ENCODE measurements at places on chromosomes 1 and 21.

- no peak for DNase-seq
Observed at GRCh38 chr1:37439349-37439995, 34.9 kb upstream of the ZC3H12A start.

- no peak for DNase-seq
Observed at GRCh38 chr1:96364576-96364975, 357.0 kb upstream of the PTBP2 start.

DNA sequence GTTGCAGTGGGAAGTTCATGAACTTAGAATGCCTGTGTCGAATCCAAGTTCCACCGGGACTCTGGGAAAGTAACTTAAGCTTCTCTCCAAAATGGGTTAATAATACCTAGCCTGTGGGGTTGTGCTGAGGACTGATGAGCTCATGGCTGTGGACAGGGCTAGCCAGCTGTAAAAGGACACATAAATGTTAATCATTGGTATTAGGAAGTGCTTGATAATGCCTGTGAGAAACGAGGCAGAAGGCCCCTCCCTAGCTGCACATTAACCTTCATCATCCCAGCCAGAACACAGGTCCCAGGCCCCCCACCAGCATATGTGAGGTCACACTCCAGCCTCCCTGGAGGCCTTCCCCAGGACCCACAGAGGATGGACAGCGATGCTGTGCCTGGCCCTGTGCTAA is 789 bp upstream of the GJB4 start:
- no peak for DNase-seq

DNA sequence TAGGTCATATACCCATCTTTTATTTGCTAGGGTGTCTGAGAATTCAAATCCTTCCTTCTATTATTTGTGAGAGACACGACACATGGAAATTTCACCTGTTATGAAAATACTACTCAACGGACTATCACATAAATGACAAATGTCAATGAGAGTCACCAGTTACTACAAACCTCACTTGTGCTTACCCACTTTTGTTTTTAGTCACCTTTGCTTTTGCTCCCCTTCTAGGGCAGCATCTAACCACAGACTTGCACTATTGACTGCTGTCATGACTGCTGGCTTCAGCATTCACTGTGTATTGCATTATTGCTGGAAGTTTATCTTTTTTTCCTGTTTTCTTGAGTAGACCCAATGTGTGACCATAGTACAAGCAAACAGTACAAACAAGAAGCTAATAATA is 1048.0 kb downstream of the PLA2G4A start:
- no peak for DNase-seq

DNA sequence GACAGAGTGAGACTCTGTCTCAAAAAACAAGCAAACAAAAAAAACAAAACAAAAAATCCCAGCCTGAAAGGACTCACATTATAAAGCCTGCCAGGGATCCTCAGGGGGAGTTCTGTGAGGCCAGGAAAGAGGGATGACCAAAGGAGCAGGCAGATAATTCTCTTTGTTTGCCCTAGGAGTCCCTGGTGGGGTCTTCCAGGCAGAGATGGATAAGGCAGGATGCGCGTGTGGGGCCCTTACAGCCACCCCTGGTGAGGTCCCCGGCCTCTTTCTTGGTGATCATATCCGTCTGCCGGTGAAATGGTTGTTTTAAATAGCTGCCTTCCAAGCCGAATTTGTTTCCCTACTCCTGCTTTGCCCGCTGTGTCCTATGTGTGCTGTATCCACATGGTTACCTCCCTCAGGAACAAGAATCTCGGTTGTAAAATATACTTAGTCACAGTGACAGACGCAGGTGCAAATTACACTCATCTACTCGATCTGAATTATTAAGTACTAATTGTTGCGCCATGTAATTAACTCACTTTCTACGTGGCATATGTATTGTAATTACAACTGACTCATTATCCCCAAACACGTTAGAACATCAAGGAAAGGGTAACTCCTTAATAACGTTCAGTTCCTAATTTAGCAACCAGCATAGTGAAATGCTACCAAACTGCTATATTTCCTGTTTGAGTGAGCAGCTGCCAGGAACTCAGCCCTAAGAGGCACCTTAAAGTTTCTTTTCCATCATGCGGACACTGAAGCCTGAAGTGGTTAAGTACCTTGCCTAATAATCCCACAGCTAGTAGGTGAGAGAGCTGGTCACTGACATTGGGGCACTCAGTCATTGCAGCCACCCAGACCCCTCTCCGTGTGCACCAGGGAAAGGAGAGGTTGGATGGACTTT is 106.4 kb downstream of the ZSCAN20 start:
- no peak for DNase-seq

DNA sequence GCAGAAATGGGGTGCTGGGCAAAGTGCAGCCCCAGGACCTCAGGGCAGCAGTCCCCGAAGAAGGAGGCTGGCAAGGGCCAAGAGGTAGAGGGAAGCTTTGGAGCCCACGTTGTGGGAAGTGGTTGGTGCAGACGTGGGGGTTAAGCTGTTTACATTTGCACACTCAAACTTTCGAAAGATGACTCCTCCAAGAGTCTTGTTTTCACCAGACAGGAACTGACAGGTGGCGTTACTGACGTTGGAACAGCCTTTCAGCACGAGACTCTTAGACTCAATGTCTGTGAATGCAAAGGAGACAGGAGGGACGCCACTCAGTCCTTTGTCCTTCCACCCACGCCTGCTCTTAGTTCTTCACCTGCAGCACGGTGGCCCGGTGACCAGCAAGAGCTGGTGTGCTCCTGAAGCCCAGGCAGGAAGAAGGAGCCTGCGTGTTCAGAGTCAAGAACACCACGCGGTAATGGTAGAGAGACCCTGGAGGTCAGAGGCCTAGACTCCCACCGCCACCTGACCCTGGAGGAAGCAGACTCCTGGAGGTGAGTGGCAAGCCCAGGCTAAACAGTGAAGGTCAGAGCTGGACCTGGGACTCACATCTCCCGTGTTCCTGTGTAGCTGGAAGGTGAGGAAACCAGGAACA is 15.9 kb downstream of the LYPD8 start:
- no peak for DNase-seq

DNA sequence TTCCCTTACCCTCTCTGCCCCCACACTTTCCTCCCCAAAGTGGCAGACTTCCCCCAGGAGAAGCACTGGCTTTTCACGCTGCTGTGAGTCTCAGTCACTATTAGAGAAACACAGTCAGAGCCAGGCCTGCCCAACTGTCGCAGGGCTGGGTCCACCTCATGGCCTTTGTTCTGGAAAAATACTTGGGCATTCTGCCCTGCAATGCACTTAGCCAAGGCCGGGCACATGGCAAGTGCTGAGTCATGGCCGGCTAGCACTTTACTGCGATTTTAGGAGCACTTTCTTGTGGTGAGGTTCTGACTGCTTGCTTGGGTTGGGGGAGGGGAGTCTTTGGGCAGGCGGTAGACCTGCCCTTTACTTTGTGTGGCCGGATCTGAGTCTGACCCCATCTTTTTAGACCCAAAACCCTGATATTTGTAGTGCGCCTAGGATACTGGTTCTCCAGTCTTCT is 7.7 kb downstream of the EPHX1 start:
- no peak for DNase-seq

- DNase-seq = no peak
Observed at GRCh38 chr1:212454741-212455140, 22.0 kb downstream of the NENF start.

GRCh38 chr1:12327566-12327965 is 97.7 kb downstream of the VPS13D start:
- no peak for DNase-seq

DNA sequence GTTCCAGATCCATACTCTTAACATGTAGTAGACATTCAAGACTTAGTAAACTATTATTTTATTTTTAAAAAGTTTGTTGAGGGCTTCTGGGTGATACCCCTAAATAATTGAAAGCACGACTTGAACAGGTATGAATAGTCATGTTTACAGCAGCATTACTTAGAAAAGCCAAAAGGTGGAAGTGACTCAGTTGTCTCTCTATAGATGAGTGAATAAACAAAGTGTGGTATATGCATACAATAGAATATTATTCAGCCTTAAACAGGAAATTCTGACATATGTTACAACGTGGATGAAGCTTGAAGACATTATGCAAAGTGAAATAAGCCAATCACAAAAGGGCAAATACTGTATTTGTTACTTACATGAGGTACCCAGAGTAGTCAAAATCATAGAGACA is 26.5 kb downstream of the TSNAX start:
- DNase-seq = no peak

GRCh38 chr1:208174731-208175507 is 69.3 kb downstream of the PLXNA2 start:
- no peak for DNase-seq

- no peak for DNase-seq
Observed at GRCh38 chr1:45800899-45801298, 2.5 kb upstream of the MAST2 start.
